Thyroid gland (tissue), 4 donors: ENCODE measurements at places on chromosomes 2 and 18. TPM values are rescaled to one million over a fixed set of nuclear protein-coding genes. Genes with fewer than 3 reads are reported as not detected.

GRCh38 chr2:45823723-45824206 is 172.3 kb downstream of the PRKCE start:
- DNase-seq, result peak; percentile 98

The EMX1 gene
- total RNA-seq, result 0.22 TPM

DNA sequence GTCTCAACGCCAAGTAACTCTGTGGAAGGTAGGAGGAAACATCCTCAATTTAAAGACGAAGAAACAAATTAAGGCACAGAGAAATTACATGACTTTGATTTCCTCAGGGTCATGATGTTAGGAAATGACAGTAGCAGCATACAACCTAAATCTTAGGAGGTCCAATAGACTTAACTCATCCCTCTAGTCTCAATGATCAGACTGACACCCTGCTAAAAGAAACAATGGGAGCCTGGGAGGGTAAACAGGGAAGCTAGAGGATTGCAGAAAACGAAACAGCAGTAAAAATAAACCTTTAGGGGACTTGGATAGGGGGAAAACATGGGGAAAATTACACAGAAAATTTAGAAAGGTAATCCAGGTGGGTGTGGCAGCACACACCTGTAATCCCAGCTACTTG is 56.0 kb downstream of the ROCK2 start:
- DNase-seq, result no peak

The ATOH8 gene
- 82.8 TPM for total RNA-seq

DNA sequence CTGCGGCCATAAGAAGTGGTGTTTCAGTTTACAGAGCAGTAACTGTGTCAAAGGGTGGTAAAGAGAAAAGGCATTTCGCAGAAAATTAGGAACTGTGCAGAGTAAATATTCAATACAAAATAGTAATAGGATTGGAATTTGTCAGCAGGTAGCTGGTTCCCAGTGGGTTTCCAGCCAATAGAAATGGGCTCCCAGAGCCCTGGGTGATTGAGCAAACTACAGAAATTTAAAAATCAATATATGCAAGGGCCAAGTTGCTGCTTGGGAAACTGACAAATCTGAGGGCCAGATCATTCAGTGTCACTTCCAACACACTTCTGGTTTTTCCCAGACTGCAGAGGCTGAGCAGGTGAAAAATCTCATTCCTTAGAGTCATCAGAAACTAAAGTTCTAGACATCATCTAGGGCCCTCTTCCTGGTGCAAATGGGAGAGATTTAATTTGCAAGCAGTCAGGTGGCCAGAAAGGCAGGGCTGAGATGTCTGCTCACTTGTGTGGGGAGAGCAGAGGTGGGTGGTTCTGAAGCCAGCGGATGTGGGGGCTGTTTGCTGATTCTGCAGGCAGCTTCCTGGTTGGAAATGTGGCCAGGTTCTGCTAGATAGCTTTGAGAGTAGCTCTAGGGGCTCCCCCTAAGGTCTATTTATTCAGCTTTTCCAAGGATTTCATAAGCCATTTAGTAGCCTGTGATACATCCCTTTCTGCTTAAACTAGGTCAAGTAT is 182.4 kb downstream of the NCK2 start:
- peak; percentile 36 for DNase-seq

DNA sequence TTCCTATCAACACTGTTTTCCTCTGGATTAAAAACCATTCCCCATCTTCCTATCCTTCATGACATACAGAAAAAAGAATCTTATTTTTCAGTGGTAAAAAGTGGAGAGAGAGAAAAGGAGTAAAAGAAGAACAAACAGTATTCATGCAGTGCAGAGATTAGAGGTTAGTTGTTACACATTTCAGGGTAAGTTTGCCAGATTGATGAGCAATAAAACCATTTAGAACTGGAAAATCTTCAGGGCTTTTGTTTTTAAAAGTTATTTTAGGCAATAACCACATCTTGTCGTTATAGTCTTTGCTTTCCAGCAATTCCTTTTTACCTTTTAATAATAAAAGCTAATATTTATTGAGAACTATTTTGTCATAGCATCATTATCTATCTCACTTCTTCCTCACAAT is 104.5 kb downstream of the GPD2 start:
- no peak for DNase-seq

- no peak for DNase-seq
Observed at GRCh38 chr2:179483131-179483530, 218.5 kb upstream of the SESTD1 start.

The KCNS3 gene
- 25.1 TPM for total RNA-seq

DNA sequence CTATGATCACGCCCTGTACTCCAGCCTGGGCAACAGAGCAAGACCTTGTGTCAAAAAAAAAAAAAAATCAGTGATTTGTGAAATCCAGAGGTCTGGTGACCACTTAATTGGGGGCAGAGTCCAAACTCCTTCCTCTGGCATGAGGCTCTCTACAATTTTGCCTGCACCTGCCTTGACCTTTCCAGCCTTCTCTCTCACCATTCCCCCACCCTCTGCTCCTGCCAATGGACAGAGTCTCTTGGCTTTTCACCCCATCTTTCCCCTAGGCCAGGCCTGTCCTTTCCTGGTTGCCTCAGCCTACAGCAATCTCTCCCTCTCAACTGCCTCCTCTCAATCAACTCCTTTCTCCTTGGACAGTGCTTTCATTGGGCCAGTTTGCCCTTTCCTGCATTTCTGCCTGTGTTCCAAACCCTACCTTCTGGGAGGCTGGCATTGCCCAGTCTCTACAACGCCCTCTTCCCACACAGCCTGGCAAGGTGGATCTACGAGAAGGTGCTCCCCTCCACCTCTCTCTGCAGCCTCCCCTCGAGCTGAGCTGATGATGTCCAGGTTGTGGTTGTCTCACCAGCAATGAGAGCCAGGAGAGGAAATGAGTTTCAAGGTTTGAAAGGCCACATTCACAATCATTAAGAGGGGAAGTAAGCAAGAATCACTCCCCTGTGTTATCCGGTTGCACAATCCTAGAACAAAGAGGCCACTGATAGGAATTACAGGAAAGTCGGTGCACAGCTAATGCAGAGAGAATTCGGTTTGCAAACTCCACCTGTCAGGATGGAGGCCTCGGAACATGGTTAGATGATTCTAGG is 39.5 kb upstream of the NPAS2 start:
- no peak for DNase-seq
